Activated CD8-positive, alpha-beta memory T cell treated with anti-CD3 and anti-CD28 coated beads for 48 hours (primary cell): ENCODE measurements at places on chromosomes 1 and 21.

GRCh38 chr1:230464671-230465070 lies 38.5 kb upstream of the PGBD5 start:
- DNase-seq, result no peak

DNA sequence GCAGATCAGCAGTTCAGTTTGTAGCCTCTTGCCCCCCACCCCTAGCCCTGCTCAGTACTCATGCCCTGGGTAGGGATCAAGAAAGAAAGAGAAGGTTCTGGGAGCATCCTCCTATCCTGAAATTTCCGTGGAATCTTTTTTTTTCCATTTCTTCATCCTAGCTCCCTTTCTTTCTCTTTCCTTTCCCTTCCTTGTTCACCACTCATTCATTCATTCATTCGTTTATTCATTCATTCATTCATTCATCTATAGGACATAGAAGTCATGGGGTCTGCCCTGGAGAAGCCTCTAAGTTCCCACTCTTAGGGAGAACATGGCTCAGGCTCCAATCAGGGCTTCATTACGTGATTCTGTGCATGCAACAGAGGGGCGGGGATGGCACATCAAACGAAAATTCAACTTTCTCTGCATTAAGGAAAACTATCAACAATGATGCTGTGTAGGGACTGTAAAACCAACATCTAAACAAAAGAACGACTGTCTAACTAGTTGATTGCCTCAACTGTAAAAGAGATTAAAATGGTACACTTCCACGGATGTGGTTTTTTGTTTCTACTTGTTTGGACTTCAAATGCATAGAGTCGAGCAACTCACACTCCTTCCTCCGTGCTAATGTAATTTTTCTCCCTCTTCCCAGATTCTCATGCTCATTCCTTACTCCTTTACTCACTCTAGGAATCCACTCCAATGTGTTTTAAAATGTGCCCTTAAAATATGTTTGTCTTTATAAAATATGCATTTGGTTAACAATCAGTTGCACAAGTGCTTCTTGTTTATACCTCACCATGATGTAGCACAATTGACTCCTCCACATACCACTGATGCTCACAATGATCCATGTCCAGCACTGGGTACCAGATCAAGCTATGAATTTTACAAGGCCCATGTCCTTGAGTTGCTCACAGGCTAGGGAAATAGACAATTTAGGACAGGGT lies 101.2 kb upstream of the SLC2A1 start:
- no peak for DNase-seq

DNA sequence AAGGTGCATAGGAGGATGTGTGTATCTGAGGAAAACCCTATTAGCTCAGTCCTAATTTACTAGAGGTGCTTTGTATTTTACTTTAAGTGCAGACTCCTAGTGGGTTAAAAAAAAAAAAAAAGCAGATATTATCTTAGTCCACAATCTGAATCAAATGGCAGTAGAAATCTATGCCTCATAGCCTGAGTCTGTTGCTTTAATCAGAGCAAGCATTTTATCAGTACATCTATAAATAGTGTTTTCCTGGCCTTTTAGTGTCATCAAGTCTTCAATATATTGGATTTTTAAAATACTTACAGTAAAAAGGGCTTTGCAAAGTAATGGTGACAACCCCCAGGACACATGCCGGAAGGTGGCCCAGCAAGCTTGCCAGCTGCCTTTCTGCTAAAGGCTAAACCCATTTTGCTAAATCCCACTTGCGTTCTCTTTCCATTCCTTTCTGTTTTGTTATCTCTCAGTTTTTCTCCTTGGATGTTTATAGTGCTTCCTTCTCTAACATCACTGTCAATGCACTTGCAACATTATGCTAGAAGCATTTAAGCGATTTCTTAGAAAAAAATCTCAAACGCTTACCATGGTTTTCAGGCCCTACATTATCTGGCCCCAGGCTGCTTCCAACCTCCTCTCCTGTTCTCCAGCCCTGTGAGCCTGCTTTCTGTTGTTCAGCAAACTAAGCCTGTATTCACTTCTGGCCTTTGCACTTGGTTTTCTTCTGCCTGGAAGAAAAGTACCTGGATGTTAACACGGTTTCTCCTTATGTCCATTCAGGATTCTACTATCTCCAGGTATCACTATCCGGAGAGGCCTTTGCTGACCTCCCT lies 206.3 kb downstream of the PDE4B start:
- DNase-seq, result no peak

DNA sequence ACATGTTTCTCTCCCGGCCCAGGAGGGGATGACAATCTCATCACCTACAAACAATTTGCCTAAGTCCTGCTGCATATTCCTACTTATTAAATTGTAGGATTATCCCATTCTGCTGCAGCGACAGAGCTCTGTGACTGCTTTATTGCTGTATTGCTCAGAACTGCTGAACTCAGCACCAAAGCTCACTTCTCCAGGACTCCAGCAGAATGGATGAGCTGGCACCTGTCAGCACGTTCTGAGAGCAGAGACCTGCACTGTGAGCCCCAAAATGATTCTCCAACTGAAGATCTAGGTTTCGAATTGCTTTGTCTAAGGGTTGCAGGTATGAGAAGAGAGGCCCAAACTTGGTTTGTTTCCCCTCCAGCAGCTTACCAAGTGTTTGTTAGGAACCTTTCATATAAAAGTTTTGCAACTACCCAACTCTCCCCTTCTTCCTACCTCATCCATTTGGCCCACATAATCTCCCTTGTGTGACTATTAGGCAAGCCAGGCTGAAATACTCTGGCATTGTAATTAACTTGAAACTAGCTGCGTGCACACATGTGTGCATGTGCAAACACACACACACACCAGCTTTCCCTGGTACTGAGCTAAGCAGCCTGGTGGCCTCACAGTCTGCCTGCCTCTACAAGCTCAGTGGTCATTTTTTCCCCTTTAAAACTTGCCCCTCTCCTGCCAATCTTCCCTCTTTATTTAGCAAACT lies 161.4 kb upstream of the CAMK1G start:
- DNase-seq, result no peak

GRCh38 chr1:63523738-63524137 lies 413 bp downstream of the EFCAB7 start:
- no peak for DNase-seq

GRCh38 chr1:119449971-119450370 lies 35.0 kb downstream of the HSD3B2 start:
- no peak for DNase-seq

GRCh38 chr1:153852170-153852569 lies 70.6 kb downstream of the GATAD2B start:
- DNase-seq, result no peak

- no peak for DNase-seq
These were observed 82.3 kb downstream of the DENND1B start for GRCh38 chr1:197692965-197693364.

- no peak for DNase-seq
These were observed 13.7 kb downstream of the SELL start for GRCh38 chr1:169697755-169698154.

GRCh38 chr1:166980383-166980782 lies 5.0 kb upstream of the ILDR2 start:
- DNase-seq, result no peak

DNA sequence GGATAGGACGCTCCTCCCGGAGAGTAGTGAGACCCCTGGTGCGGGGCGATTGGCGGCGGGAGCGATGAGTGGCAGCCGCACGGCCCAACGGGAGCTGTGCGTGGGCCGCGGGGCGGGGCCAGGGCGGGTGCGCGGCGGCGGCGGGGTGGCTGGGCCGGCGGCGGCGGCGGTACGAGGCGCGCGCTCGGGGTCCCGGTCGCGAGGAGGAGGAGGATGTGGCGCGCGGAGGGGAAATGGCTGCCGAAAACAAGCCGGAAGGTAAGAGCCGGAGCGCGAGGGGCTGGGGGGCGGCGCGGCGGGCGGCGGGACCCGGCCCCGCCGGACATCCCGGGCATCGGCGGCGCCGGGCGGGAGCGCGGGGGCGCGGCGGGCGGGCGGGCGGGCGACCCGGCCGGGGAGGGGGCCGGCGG lies at the start of gene CAMTA1:
Gene CAMTA1, plus strand, starts transcription at position 137 of the 410 bp plus-strand sequence. Its CDS starts 77 bp downstream, at position 214.
- no peak for DNase-seq

- no peak for DNase-seq
These were observed 170.4 kb downstream of the CLIC6 start for GRCh38 chr21:34838956-34839820.

GRCh38 chr1:215923129-215923824 lies 356.2 kb downstream of the KCTD3 start:
- DNase-seq, result no peak

GRCh38 chr1:180632326-180633056 lies 669 bp downstream of the XPR1 start:
- DNase-seq, result peak; percentile 37

DNA sequence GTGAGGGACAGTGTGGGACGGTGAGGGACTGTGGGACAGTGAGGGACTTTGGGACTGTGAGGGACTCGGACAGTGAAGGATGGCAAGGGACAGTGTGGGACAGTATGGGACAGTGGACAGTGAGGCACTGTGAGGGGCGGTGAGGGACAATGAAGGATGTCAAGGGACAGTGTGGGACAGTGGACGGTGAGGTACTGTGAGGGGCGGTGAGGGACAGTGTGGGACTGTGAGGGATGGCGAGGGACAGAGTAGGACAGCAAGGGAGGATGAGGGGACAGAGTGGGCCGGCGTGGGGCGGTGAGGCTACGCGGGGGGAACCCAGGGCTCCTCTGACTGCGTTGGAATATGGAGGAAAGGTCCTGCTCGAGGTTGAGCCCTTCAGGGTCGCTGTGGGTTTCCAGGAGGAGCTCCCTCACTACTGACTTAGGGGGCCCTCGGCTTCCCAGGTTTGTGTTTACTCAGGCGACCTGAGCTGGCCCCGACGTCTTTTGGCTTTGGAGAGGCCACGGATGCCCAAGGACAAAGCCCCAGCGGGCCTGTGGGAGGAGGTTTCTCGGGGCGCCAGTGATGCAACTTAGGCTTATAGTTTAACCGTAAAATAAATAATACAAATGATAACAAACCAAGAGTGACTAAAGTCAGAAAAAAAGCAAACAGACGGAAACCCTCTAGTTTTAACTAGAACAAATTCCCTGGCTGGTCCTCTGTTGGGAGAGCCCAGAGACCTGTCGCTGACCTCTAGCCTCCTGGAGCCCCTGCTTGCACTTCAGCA lies 1.1 kb upstream of the ERRFI1 start:
- DNase-seq, result no peak

DNA sequence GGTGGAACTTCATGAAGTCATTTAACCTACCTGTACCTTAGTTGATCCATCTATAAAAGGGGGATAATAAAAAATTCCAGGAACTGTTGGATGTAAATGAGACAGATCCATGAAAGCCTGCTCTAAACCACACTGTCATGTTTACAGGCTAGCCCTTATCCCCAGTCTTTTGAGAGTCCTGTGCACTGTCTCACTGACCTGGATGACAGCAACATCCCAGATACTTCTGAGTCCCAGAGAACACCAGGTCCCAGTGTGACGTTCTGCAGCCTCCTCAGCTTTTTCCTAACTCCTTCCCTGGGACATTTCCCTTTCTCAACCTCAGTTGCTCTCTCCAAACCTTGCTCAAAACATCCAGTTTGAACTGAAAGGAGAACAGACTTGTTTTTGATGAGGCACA lies 165.4 kb upstream of the C8B start:
- no peak for DNase-seq

DNA sequence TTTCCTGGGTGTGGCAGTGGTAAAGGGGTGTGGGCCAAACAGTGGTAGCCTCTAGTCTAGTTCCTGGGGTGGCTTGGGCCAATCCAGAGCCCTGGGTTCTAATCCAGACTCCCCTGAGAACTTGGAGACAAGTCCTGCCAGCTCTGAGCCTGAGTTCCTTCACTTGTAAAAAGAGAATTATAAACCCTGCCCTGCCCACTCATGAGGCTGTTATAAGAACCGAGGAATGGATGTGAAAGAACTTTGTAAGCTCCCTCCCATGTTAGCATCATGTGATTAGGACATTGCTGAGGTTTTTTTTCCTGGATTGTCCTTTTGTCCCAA lies 131.0 kb downstream of the RRAGC start:
- no peak for DNase-seq

DNA sequence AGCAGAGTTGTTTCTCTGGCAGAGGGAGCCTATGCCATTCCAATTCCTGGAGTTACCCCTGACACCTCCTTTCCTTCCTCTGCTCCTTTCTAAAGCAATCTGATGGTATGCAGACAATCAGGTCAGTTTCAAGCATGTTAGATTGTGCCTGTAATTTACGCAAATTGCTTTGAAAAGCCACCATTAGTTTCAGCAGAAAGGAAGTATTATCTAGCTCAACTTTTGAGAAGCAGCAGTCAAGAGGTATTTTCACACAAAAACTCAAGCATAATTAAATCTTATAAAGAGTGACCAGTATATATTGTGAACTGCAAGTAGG lies 2.2 kb downstream of the ERRFI1 start:
- DNase-seq, result no peak

DNA sequence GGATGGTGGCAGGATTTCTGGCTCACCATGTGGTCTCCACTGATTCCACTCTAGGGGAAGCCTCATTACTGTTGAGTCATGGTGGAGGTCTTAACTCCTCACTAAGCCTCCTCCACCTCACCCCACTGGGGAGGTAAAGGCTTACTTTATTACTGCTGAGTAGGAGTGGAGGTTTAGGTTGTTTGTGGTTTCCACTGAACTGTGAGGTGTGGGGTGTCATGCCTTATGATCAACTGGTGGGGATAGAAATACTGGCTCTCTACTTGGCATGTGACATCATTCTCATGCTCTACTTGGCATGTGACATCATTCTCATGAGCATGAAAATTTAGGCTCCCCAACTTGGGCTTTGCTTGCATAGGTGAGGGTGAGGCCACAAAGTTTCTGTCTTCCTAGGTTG lies 35.6 kb downstream of the COL6A1 start:
- no peak for DNase-seq

GRCh38 chr21:16968436-16968835 lies 544.4 kb upstream of the CXADR start:
- DNase-seq, result no peak

DNA sequence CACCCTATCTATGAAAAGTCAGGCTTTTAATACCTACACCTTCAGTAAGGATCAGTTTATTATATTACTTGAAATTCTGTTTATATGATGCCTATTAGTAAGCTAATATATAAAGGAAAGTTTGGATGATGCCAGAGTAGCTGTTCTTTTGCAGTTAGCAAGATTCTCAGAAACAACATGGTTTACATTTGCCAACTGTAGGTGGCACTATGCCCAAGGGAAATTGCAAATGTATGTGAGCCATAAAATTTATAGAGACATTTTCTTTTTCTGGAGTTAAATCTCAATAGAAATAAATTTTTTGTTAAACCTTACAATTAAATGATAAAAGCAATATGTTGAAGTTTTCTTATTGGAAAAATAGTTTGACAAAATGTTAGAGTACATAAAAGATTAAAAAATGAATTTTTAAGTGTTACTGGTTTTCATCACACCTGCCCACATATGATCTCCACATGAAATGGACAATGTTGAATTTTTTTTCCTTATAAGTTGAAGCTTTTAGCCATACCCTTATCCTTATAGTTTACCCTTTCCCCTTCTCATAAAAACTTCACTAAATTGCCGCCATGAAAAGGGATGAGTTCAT lies 32.1 kb upstream of the EPHX4 start:
- no peak for DNase-seq

DNA sequence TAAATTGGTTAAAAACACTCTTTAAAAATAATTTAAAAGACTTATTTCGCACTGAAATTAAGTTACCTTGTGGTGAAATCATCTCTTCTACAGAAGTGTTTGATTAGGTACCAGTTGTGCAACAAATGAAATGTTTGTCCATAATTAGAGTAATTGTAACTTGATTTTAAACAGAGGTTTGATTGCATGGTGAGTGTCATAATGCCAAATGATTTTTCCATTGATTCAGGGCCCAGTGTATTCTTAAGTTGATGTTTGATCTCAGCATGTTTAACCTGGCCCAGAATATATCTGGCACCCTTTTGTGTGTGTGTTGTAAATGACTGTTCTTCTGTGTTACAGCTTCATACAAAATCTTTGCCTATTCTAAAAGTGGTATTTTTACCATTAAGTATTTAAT lies 28.5 kb downstream of the LRRC8B start:
- no peak for DNase-seq
